ENCODE measurements at places on chromosomes 4 and X.

GRCh38 chr4:176844448-176844847, 51.7 kb upstream of the VEGFC start:
- no peak for DNase-seq

GRCh38 chr4:41294445-41295062, 37.8 kb downstream of the UCHL1 start:
- DNase-seq: no peak

- no peak for DNase-seq
Observed at GRCh38 chr4:152229782-152230289, 306.1 kb downstream of the FBXW7 start.

DNA sequence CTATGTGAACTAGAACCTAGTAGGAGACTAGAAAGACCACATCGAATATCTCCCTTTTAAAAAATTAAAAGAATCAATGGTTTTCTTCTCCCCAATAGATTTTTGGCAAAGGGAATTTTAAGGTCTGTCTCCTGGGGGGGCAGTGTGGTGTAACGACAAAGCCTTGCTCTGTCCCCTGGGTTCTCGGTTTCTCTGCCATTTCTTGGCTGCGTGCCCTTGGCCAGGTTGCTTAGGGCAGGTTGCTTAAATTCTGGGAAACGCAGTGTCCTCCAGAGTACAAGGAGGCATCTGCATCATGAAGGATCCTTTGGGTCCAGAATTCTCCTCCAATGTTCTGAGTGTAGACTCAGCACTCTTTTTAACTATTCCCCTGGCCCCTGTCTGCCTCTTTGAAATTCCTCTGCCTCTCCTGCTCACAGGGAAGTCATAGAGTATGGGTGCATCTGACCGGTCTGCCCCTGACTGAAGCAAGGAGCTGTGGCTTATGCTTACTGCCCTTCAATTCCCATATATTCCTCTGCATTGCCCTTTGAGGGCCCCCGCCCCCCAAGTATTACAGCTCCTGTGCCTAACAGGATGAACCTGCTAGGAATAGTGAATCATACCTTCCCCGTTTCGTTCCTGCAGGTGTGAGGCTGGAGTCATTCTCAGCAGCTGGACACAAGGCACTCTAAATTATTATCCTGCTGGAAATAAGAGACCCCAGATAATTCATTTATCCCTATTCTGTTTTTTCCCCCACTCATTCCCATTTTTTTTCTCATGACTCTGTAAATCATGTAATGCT, 2.2 kb downstream of the KIT start:
- no peak for DNase-seq

DNA sequence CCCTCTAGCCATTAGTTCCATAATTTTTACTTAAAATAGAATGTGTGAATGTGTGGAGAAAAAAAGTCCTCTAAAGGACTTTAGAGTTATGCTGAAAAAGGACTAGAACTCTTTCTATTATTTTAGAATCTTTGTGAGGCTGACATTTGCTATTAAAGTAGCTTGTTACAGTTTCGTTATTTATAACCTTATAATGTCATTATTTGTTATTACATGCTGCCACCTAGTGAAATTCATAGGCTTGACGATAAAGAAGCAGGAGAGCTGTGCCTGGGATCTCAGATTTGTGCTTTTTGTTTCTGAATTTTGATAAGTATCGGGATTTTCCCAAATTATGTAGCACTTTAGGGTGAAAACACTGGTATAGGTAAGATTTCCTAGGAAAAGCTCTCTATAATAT, 38.5 kb upstream of the TAPT1 start:
- no peak for DNase-seq

GRCh38 chr4:39658756-39659155, 20.1 kb upstream of the SMIM14 start:
- DNase-seq: no peak

DNA sequence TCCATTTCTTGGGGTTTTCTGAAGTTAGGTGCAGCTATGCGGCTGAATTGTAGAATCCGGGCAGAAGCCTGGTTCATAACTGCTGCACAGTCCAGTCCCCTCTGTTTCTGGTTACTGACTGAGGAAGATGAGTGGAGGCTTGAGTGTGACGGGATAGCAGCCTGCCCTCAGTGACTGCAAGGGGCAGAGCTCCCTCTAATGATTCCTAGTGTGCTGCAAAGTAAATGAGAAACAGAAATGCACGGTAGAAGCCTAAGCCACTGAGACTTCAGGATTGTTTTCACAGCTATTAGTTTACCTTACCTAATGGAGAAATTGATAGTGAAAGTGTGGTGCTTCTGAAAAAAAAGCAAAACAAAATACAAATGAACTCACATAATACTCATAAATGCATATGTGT, 189.2 kb downstream of the GPM6A start:
- no peak for DNase-seq

- DNase-seq: no peak
Observed at GRCh38 chr4:72665171-72665968, 96.3 kb upstream of the ADAMTS3 start.

Data from tibial nerve (tissue), 4 donors.